ENCODE measurements at places on chromosomes 2 and 18.

DNA sequence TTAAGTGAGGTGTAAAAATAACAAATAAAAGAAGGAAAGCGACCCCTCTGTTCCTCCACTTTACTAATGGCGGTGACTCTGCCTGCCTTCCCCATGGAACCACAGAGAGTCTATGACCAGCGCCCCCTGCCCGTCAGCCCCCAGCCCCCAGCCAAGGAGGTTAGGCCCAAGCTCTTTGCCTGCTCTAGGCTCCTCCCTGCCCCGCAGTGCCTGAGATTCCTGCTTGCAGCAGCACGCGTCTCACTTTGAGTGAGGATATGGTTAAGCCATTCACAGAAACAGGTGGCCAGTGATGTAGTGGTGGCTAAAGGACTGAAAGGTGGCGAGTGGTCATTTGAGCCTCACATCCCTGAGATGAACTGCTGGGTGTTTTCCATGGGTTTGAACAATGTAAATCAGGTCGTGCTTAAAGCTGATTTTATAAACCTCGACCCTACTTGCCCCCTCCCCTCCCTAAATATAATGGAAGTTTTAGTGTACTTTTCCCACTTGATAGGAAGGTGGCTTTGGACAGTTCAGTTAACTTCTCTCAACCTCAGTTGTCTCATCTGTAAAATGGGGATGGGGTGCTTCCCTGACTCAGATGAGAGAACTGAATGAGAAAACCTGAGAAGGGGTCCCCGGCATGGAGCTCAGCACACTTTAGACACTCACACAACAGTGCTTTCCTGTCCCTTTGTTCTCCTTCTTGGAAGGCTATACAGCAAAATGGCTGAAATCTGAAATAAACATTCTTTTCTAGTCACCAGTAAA, 46.5 kb downstream of the IL1RL2 start:
- no peaks in the 10 kb centered on the region for H3K27me3 ChIP-seq
- H3K36me3 ChIP-seq = no peaks in the 10 kb centered on the region
- no peak overlapping the region for H3K27ac ChIP-seq

DNA sequence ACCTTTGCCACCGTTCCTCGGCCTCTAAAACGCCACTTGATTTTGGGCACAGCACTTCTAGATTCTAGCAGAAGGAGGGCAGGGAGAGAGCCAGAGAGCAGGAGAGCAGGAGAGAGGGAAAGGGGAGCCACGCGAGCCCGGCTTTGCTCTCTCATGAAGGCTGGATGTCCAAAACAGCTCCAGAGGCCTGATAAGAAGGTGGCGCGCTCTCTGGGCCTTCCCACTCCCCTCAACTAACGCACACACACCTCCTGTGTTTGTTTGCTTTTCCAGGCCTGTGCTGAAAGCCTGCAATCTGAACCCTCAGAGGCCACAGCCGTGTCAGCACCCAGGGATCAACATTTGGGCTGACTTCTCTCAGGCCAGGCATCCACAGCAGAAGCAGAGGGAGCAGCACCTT, 184.8 kb upstream of the SOX11 start:
- H3K4me3 ChIP-seq = no peak overlapping the region
- no peaks in the 10 kb centered on the region for H3K36me3 ChIP-seq
- H3K27me3 ChIP-seq = no peaks in the 10 kb centered on the region
- no peak for DNase-seq

DNA sequence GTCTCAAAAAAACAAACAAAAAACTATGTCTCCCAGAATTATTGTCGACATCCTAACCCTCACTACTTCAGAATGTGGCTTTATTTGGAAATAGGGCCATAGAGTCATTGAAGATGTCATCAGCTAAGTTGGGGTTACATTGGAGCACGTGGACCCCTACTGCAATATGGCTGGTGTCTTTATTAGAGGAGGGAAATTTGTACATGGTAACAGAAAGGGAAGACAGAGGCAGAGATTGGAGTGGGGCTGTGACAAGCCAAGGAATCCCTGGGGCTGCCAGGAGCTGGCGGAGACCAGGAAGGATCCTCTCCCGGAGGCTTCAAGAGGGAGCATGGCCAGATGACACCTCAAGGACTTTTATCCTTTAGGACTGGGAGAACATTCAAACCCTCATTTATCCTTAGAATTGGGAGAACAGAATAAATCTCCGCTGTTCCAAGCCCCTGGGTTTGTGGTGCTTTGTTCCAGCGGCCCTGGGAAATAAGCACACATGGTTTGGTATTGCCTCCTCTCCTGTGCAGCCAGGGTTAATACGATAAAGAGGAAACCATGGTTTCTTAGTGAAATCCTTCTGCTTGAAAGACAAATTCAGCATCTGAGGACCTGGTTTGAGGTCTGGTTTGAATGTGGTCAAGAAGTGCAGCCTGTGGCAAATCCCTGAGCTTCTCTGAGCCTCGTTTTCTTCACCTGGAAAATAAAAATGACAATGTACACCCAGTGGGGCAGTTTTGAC, 184.7 kb downstream of the MYCN start:
- no peaks in the 10 kb centered on the region for H3K27me3 ChIP-seq
- no peak for DNase-seq
- no peak overlapping the region for H3K4me3 ChIP-seq
- H3K27ac ChIP-seq = no peak overlapping the region

GRCh38 chr18:22542406-22542835, 124.7 kb upstream of the CTAGE1 start:
- DNase-seq = no peak
- H3K27ac ChIP-seq = no peak overlapping the region
- no peaks in the 10 kb centered on the region for H3K4me1 ChIP-seq
- H3K36me3 ChIP-seq = no peaks in the 10 kb centered on the region
